HCT116 (cell line): ENCODE measurements at places on chromosomes 16 and 17.
A peak's percentile ranks its signal among the peaks of the same experiment; 100 is the strongest.

GRCh38 chr17:61452301-61453290 lies at the start of gene TBX4:
TBX4 (plus strand) TSS chr17:61452422; CDS start chr17:61456491, 4,069 bp downstream.
- no peak for DNase-seq

GRCh38 chr17:7841915-7842379 lies 7.9 kb downstream of the KDM6B start:
- peak; percentile 79 for DNase-seq

DNA sequence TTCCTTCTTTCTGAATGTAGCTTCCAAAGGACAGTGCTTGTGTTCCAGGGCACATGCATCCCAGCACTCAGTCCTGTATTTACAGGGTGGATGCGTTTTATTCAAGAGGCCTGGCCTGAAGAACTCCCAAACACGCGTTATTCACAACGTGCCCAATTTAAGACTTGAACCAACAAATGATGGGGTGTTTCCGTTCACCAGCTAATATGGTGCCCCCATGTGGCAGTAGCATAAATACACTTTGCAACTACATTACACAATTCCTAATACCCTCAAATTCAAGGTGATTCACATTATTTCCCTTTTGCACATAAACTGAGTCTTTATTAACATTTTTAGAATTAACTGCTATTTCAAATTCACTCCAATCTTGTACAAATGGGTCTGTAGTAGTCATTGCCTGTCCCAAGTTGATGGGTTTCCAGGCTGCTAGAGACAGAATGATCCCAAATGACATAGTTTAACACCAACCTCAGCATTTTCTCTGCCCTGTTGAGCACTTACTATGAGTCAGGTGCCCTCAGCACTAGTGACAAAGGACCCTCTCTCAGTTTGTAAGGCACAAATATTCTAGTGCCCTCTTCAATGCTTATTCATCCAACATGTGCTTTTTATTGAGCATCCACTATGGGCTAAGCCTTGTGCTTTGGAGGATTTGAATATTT lies 26.9 kb downstream of the HSD17B2 start:
- peak; percentile 64 for DNase-seq

- DNase-seq, result no peak
These were observed 266.0 kb upstream of the ZFHX3 start for GRCh38 chr16:73313950-73314349.

- DNase-seq, result no peak
These were observed 414.4 kb upstream of the HSBP1 start for GRCh38 chr16:83393196-83393981.

DNA sequence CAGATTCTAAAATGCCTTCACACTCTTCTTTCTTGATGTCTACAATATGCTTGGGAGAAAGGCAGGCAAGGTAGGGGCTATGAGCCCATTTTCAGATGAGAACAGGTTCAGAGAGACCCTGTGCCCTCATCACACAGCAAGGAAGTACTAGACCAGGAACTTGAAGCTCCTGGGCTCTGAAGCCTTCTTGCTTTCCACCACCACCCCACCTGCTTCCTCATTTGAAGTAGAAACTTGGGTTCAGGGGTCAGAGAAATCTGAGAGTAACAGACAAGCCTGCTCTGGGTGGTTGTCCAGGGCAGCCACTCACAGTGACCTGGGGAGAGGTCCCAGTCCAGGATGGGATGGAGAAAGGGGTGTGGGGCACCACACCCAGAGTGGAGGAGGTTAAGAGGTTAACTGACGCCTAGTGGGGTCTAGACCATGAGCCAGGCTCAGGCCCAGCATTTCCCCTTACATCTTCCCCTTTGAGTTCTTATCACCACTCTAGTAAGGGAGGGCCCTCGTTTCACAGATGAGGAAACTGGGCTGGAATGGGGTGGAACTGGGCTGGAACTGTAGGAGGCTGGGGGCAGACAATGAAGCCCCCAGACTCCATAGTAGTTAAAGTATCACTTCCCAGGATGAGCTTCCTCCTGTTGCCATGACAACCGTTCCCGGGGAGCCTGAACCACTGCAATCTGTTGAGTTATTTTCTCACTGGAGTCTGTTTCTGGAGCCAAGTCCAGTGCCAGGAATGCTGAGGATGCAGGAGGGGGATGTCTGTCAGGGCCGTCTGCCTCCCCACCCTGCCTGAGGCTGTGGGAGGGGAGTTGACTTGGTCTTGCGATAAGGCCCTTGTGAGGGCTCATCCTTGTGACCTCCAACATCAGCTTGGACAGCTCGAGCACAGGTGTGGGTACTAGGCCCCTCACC lies 16.2 kb upstream of the PHF12 start:
- DNase-seq, result no peak

GRCh38 chr17:47956791-47957590 lies 692 bp downstream of the PRR15L start:
- DNase-seq, result no peak

DNA sequence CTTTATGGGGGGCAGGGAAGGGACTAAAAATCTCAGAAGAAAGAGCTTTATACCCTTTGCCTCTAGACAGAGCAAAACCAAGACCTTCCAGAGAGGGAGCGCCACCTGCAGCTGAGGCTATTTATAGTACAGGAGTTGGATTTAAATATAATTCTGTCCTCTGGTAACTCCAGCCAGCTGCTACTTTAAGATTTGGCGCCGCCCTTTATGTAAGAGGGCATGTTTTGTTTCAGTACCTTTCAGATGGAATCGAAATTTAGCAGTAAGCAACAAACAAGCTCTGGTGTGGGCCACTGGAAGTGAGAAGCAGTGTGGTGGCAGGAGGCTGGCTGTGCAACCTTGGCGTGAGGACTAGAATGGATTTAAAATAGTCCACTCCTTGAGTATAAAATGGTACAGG lies 5.2 kb upstream of the GUCY2D start:
- peak; percentile 67 for DNase-seq

DNA sequence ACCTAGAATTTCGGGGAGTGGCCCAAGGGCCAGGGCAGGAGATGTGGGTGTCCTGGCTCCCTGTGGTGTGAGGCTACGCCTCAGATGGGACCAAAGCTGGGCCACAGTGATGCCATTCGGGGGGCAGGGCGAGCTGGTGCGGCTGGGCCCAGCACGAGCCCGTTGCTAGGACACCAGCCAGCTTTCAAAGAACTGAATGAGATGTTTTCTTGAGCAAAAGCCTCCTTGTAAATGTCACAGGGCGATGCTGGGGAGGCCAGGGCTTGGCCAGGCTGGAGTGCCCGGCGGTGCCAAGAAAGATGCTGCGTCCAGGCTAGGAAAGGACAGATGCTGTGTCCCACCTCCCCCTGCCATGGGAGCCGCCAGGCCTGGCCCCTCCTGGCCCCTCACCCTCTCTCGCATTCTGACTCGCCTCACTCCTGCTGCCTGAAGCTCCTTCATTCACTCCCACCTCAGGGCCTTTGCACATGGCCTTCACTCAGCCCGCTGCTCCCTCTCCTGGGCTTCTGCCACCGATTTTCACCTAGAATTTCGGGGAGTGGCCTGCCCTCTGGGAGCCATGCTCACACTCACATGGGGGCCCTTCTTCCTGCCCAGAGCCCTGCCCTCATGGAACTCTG lies 39.1 kb downstream of the CPNE2 start:
- DNase-seq, result no peak

DNA sequence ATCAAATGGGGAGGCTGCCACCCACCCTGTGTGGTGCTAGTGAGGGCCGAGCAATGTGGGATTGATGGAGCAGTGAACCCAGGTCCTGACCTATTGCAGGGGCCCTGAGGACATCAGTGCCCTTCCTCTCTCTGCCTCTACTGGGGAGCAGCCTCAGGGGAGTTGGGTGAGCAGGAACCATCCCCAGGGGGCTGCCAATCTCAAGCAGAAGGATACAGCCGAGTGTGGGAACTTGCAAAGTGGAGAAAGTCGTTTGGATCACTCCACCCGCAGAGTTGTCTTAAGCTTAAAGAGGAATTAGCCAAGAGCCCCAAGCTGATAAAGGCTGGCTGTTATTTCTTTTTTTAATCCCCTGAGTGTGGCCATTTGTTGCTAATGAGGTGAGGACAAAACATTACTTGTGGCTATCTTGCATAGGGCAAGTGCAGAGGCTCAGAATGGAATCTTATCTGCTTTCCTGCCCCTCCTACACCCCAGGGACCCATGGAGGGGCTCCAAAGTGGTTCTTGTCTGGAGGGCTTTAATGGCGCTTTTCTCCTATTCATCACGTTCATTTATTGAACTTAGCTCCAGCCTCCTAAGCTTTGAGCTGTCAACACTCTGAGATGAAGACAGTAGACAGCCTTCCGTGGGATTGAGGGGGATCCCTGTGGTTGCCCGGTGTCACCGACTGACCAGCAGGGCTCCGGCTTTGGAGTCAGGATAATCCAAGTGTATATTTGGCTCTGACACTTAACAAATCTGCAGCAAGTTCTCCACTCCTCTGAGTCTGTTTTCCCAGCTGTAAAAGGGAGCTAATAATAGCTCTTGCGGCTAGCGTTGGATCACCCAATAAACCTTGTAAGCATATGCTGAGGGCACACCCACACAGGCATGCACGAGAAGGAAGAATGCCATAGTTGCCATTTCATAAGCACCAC lies 45.1 kb downstream of the MYH11 start:
- no peak for DNase-seq

- DNase-seq, result no peak
These were observed 126.8 kb downstream of the ZFHX3 start for GRCh38 chr16:72921106-72921505.

GRCh38 chr17:41865596-41865893 lies 322 bp upstream of the KLHL11 start:
- DNase-seq, result no peak

GRCh38 chr16:58236231-58236690 lies 38.4 kb upstream of the CSNK2A2 start:
- DNase-seq, result peak; percentile 57

GRCh38 chr17:82772026-82772425 lies 20.2 kb downstream of the TBCD start:
- DNase-seq, result no peak

GRCh38 chr17:43354371-43354770 lies 44.4 kb upstream of the ARL4D start:
- DNase-seq, result no peak

- DNase-seq, result no peak
These were observed 21.5 kb upstream of the RABEP1 start for GRCh38 chr17:5260542-5260941.

GRCh38 chr16:2799205-2799858 lies 1.1 kb downstream of the PRSS41 start:
- DNase-seq, result no peak

DNA sequence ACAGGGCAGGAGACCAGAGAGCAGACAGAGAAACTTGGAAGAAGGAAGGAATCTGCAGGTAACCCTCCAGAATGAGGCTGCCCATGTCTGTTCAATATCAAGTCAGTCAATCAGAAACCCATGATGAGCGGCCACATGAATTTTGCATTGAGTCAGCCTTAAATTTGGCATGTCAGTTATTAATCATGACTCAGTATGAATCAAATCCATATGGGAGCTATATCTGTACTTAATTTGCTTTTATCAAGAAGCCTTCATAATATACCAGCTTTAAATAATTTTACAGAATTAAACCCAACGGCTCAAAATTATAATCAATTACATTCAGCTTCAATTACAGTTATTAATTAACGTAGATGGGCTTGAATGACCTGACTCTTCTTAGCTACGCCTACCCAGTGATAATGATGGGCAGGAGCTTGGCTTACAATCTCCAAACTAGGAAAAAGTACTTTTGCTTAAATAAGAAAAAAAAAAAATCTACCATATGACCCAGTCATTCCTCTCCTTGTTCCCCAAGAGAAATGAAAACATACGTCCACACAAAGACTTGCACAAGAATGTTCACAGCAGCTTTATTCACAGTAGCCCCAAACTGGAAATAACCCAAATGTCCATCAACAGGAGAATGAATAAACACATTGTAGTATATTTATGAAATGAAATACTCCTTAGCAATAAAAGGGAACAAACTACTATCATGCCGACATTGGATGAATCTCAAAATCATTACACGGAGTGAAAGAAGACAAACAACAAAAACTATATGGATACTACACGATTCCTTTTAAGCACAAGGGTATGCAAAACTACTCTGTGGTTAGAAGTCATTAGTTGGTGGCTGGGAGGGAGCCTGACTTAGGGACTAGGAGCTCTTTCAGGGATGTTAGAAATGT lies 48.6 kb downstream of the SLC39A11 start:
- no peak for DNase-seq

GRCh38 chr16:65306300-65306699 lies 184.4 kb upstream of the CDH11 start:
- DNase-seq, result no peak

- DNase-seq, result no peak
These were observed 20.8 kb upstream of the PIK3R5 start for GRCh38 chr17:8986295-8986694.

DNA sequence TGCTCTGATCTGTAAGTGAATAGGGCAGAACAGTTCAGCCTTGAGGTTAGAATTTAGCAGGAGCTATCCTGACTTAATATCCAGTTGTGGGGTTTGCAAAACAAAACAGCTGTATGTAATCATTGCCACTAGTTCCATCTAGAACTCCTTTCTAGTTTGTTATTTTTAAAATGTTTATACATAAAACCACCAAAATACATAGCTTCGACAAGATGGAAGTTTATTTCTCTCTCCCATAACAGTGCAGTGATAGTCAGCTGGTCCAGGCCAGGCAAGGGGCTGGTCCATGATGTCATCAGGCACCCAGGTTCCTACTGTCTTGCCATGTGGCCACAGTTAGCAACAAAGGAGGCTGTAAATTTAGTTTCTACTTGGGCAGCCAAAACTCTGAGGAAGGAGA lies 10.5 kb upstream of the PLK1 start:
- DNase-seq, result no peak

DNA sequence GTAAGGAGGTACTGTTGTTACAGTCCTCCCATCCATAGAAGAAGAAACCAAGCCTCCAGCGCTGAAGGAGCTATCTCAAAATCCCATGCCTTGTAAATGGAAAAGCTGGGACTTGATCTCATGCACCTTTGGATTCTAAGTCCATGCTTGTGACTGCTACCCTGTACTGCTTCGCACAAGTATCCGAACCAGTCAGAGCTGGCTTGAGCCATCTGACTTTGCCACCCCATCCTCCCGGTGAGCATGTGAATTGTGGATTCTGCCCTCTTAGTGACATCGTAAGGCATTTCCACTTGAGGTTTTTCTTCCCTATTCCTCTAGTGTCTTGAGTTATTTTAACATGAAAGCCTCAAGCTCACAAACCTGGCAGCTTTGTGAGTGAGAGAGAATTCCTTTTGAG lies 15.3 kb downstream of the MYOCD start:
- DNase-seq, result no peak

DNA sequence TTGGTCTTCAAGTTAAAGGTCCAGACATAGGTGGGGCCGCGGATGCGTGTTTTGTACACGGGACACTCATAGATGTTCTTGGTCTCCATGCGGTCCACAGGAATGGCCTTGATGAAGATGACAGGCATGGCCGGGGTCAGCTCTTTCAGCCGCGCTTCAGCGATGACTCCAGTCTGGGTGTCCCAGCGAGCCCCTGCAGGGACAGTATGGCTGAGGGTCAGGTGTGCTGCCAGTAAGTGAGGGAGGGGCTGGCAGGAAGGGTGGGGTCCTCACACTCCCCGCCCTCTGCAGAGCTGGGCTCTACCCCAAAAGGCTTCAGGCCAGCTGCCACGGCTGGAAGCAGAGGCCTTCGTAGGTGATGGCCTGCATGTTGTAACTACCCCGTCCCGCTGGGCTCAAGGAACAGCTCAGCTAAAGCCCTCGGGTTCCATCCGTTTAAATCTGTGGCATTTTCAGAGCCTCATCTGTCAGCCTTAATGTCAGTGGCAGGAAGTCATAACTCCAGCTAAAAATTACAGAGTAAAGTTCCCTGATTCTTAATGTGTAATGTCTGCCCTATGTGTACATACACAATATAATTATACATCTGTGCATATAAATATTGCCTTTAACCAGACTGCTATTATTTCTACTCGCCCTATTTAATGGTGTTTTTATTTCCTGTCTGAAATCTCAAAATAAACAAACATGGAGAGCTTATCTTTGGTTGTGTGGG lies 45.7 kb downstream of the PGS1 start:
- DNase-seq, result no peak

- DNase-seq, result no peak
These were observed 5.3 kb upstream of the HSD11B2 start for GRCh38 chr16:67425580-67425979.
